ENCODE measurements at places on chromosomes 13 and 19.

DNA sequence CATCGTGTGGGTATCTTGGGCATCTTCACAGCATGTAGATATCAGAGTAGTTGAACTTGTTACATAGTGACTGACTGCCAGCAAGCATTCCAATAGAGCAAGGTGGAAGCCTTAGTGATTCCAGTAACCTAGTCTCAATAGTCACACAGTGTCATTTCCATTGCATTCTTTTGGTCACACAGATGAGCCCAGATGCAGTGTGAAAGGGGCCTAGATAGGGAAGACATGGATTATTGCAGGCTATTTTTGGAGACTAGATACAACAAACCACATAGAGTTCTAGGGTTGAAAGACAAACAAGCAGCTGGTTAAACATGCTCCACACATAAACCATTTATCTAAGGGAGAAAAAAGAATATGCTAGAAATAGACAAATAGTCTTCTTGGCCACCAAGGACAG is 553.5 kb downstream of the DCT start:
- DNase-seq, result peak; percentile 73

- DNase-seq, result no peak
These were observed at the start of gene ETV2 for GRCh38 chr19:35641515-35642151. Gene ETV2, plus strand, starts transcription at chr19:35641745. Its CDS starts 716 bp downstream, at chr19:35642461.

GRCh38 chr13:61138857-61139256 is 276.8 kb downstream of the PCDH20 start:
- no peak for DNase-seq

- no peak for DNase-seq
These were observed 140.0 kb downstream of the IRS2 start for GRCh38 chr13:109646423-109646822.

DNA sequence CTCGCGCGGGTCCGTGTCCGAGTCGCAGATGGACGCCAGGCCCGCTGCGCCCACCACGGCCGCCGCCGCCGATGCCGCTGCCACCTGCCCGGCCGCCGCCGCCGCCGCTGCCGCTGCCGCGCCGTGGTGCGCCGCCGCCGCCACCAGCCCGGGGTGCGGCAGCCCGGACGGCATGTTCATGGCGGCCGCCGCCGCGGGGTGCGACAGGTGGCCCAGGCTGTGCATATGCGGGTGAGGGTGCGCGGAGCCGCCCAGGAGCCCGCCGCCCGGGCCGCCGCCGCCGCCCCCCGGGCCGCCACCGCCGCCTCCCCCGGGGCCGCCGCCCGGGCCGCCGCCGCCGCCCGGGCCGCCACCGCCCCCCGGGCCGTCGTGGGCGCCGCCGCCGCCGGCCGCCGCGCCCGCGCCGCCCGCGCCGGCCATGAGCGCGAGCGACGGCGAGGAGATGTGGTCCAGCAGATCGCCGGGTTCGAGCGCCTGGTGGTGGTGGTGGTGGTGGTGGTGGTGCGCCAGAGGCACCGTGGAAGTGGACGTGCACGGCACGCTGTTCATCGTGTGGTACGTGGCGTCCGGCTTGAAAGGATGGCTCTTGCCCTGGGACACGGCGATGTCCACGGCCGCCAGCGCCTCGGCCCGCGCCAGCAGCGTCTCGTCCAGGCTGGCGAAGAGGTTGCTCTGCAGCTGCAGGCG is 1.3 kb downstream of the POU4F1 start:
- DNase-seq, result no peak

- DNase-seq, result no peak
These were observed 106.4 kb downstream of the ZNF429 start for GRCh38 chr19:21611659-21612402.

- peak; percentile 62 for DNase-seq
These were observed at the start of gene KCTD15 for GRCh38 chr19:33796164-33796875. Gene KCTD15, plus strand, starts transcription at chr19:33796870. Its CDS starts 3,585 bp downstream, at chr19:33800455.

DNA sequence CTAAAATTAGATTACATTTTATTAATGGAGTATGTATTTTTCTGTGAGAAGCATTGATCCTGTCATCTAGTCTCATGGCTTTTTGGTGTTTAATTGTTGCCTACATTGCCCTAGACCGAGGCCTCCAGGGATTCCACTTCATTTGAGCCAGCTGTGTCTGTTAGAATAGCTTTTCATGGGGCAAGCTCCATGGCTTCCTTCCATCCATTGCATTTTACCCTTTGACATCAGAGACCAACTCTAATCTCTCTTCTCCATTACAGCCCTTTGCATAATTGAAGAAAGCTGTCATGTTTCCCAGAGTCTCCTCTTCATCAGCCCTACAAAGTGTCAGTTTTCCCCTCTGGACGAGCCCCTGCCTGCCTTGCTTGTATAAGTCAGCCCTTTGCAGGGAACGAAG is 70.6 kb downstream of the MTUS2 start:
- no peak for DNase-seq

- no peak for DNase-seq
These were observed 164.5 kb downstream of the RGCC start for GRCh38 chr13:41621716-41622431.

- no peak for DNase-seq
These were observed 156.2 kb downstream of the COG6 start for GRCh38 chr13:39811696-39812095.

GRCh38 chr19:40013991-40014390 is 17.1 kb downstream of the ZNF546 start:
- no peak for DNase-seq

GRCh38 chr13:87274209-87274819 is 396.9 kb upstream of the SLITRK5 start:
- peak; percentile 80 for DNase-seq

DNA sequence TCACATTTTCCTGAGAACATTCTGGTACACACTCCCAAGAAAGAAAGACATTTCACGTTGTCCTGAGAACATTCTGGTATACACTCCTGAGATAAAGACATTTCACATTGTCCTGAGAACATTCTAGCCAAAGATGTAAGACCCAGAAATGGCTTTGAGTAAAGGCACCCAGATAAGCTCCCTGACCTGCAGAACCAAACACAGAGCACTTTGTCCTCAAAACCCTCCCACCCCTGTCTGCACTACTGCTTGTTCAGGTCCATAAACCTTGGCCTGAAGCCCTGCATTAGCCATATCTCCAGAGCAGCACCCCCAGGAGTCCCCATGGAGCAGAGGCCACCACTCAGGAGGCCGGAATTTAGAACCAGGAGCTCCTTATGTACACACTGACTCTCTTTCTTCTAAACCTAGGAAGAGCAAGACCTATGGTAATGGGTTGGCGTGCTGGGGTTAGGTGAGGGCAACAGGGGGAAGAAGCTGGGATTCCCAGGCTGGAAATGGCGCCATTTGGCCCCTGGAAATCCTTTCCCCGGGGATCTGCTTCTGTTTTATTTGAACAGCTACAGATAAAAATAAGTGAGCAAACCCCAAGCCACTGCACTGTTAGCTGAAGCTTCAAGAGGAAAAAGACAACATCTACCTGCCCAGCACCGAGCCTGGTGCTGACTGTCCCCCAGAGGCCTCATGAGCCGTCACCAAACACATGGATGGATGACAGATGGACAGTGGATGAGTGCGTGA is 13.7 kb downstream of the GAS6 start:
- no peak for DNase-seq

DNA sequence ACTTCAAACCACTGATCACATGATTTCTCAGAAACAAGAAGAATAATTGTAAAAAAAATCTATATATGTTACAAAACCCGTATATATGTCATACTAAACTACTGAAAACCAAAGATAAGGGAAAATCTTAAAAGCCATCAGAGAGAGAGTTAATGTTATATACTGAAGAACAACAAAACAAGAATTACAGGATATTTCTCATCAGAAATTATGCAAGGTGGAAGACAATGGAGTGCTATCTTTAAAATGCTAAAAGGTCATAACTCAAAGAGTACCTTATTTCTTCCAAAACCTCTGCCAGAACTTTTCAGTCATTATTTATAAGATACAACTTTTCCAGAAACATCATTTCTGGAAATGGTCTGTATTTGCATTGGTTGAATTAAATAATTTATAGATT is 256.8 kb downstream of the RBM26 start:
- DNase-seq, result no peak

DNA sequence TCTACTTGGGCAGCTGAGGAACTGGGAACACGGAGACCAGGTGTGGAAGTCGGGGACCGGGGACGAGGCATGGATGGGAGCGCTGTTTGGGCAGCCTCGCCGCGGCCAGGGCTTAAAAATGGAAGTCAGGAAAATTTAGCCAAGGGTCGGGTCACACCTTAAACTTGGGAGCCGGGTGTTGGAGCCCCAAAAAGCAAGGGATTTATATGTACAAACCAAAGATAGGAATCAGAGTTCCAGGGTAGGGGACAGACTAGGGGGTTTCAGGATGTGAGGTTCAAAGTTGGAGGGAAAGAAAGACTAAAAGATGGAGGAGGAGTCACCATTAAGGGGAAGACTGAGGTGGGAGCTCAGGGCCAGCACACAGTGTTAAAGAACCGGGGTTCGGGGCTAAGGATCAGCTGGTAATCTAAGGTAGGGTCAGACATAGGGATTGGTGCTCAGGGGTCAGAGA is 530 bp downstream of the FOXA3 start:
- DNase-seq, result no peak

GRCh38 chr13:48662226-48662625 is 8.5 kb downstream of the CYSLTR2 start:
- DNase-seq, result no peak

DNA sequence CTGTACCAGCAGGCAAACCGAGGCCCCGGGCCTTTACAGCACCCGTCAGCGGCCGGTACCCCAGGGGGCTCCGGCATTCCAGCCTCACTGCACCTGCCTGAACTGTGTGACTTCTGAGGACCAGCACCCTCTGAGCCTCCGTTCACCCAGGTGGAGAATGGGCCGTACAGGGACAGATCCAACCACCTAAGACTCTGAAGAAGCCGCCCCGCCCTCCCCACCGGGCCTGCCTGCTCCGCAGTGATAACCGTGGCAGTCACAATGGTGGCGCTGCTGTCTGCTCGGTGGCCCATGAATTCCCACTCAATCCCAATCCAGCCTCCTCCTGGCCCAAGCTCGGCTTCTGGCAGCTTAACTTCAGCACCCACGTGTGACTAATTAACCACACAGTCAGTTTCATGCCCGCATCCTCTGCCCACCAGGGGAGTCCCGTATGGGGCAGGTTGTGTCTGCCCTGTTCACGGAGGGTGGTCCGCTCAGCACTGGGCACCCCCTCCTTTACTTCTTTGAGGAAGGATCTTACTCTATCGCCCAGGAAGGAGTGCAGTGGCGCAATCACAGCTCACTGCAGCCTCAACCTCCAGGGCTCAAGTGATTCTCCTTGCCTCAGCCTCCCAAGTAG is 3.4 kb downstream of the TCF3 start:
- no peak for DNase-seq

DNA sequence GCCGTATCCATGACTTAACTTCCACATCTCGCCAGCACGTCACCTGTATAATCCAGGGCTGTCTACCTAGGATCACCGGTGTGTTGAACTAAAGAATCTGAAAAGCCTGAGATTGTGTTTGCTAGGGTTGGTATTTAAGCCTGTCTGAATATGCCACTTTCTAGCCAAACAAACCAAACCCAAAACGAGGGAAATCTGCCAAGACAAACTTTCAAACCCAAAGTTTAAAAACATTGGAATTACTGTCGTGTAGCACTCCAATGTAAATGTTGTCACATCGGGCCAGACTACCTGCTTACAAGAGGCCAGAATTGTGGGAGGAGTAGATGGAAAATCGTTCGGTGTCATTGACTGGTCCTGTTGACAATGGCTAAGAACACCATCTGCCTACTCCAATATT is 747.8 kb downstream of the EFNB2 start:
- DNase-seq, result no peak

DNA sequence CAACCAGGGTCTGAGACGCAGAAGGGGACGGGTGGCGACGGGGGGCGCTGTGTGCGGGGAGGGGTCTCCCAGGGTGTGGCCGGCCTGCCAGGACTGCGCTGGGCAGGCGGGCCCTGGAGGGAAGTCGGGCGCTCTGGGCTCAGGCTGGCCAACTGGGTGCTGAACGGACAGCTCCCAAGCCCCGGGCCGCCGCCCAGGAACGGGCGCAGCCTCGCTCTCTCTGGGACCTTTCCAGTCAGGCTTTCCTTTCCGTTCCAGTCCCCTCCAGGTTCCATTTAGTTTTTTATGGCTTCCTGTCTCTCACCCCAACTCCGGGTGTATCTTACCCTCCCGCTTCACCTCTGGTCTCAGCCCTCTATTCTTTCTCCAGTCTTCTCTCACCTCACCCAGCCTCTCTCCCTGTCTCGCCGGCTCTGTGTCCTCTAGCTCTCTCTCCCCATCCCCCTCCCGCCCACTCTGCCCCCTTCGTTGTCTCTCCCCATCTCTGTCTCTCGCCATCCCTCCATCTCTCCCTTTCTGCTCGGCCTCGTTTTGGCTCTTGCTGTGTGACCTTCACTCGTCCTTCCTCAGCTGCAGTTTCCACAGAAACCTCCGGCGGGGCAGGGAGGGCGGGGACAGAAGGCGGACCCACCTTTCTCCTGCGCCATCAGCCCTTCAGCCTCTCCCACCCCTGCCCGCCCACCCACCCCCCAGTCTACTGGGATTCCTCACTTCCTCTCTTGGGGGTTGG is 3.3 kb upstream of the ATP1A3 start:
- DNase-seq, result peak; percentile 89

- no peak for DNase-seq
These were observed 762.2 kb upstream of the PRR20A start for GRCh38 chr13:56378566-56378965.

- DNase-seq, result no peak
These were observed 28.4 kb downstream of the NFIX start for GRCh38 chr19:13023656-13024055.

DNA sequence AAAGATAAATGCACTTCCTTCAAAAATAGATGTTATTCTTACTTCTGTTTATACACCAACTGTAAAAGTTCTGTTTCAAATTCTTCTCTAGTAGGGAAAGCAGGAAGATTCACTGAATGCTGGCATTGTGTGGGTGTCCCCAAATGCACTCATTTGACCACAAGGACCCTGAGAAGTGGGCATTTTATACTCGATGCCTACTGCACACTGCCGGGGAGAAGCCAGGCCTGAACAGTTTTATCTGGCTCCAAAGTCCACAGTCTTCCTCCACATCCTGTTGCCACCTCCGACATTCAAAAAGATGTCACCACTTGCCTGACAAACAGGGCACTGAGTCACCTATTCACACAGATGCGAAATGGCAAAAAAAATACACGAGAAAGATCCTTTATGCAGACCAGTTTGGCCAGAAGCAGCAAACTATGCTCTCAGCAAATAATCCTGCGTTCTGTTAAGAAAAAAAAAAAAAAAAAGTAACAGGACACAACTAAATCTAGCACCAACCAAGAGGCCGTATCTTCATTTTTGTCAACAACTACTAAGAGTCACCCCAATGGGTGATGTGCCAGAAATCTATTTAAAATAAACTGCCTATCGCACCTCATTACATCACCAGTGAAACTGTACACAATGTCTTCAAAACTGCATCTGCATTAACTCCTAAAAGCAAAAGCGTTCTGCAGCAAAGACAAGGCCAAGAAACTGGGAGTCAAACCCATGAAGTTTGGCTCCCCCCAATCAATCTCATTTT is 6.2 kb downstream of the ZC3H4 start:
- DNase-seq, result no peak

- no peak for DNase-seq
These were observed 187.7 kb downstream of the FOXO1 start for GRCh38 chr13:40478775-40479174.

DNA sequence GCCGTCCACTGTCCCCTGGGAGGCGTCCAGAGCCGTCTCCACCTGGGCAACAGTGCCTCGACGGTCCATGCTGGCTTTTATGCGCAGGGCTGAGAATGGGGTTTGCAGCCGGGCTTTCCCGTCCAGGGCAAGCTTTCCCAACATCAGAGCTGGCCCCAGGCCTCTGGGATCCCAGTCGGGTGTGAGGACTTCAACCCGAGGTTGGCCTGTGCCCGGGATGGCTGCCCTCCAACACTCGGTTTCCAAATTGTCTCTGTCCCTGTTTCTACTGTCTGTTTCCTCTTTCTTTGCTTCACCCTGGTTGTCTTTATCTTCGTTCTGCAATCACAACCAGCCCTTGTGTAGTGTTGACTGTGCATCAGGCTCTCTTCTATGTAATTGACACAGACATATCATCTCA is at the start of gene IFNL4:
Gene IFNL4 (minus strand): TSS at position 51 of the 400 bp plus-strand sequence.
- DNase-seq, result no peak
